ENCODE measurements at places on chromosomes 3 and 15. TPM values are rescaled to one million over a fixed set of nuclear protein-coding genes. Genes with fewer than 3 reads are reported as not detected.

TAMM41 gene
- total RNA-seq: 19.8 TPM

TLR9 gene
- total RNA-seq: not detected

FOXB1 gene
- not detected for total RNA-seq

SH2D7 gene
- total RNA-seq: not detected

PIGBOS1 gene
- total RNA-seq: 13.9 TPM

GRCh38 chr3:54928046-54928770, at the start of gene LRTM1:
Gene LRTM1, minus strand, starts transcription at chr3:54928059. Its CDS starts 148 bp downstream, at chr3:54927911.
- no peak for DNase-seq
- no peak within 1 kb of the TSS for H3K4me3 ChIP-seq
- no peaks in the 10 kb centered on the region for H3K27me3 ChIP-seq
- peaks cover 8% of the 10 kb centered on the region for H3K36me3 ChIP-seq
- H3K27ac ChIP-seq: no peak within 1 kb of the TSS
- H3K4me1 ChIP-seq: no peaks in the 10 kb centered on the region

- no peak overlapping the region for H3K4me3 ChIP-seq
- H3K36me3 ChIP-seq: no peaks in the 10 kb centered on the region
- no peak for DNase-seq
- H3K27me3 ChIP-seq: no peaks in the 10 kb centered on the region
- H3K4me1 ChIP-seq: no peaks in the 10 kb centered on the region
These were observed 8.4 kb upstream of the LRRC3B start for GRCh38 chr3:26614006-26614685.

GRCh38 chr3:177491296-177492032, 294.2 kb upstream of the TBL1XR1 start:
- DNase-seq: no peak
- no peaks in the 10 kb centered on the region for H3K27me3 ChIP-seq
- no peaks in the 10 kb centered on the region for H3K36me3 ChIP-seq
- peak overlapping the region; percentile 2 for H3K27ac ChIP-seq

DNA sequence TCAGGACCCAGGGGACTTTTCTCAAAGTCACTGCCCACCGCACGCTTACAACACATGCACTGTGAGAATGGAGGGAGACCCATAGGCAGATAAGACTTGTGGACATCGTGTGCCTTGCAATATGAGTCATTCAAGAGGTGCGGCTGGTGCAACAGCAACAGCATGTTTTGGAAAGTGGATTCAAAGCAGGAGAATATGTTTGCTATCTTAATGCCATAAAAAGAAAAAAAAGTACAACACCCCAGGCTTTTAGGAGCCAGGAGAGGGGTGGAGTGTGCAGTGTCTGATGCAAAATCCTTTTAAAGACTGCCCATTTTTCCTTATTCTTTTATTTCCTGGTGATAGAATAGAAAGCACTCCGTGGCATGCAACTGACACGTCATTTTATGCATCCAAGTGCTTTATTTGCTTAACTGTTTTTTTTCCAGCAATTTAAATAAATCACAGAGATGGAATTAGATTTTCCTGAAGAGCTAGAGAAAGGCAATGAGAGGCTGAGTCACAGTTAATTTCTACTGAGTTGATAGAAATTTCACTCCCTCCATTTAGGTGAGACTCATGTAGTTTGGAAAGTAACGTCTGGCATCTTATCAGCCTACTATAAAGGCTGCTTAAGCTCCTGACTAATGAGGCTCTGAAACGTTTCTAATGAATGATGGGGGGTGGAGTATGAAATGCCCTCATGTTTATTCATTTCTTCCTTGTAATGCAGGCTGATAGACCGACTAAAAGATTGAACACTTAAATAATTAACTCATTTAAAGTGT, 96.4 kb downstream of the NSUN3 start:
- no peaks in the 10 kb centered on the region for H3K27me3 ChIP-seq
- peak; percentile 85 for DNase-seq
- peak overlapping the region; percentile 87 for H3K27ac ChIP-seq
- H3K4me1 ChIP-seq: peaks cover 27% of the 10 kb centered on the region

- peaks cover 95% of the 10 kb centered on the region for H3K36me3 ChIP-seq
- H3K27me3 ChIP-seq: no peaks in the 10 kb centered on the region
- H3K27ac ChIP-seq: no peak overlapping the region
- no peaks in the 10 kb centered on the region for H3K4me1 ChIP-seq
- H3K4me3 ChIP-seq: no peak overlapping the region
These were observed 100.7 kb downstream of the SNRPN start for GRCh38 chr15:25055356-25056068.

DNA sequence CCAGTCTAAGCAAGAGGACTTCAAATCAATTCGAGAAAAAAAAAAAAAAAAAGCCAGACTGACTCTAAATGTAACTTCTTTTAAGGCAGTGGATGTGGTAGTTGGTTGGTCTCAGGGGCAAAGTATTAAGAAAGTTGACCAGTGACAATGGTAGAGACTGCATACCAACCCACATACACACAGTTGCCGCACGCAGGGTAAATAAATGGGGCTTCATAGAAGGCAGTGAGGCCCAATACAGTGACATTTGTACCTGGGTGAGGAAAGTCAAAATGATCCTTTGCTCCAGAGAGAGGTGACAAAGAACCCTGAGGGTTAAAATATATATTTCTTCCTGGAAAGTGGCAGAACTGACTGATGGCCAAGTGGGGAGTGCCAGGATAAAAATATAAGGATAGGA, 100.8 kb upstream of the MEX3B start:
- H3K27ac ChIP-seq: peak overlapping the region; percentile 89
- peaks cover 16% of the 10 kb centered on the region for H3K4me1 ChIP-seq
- no peak overlapping the region for H3K4me3 ChIP-seq
- no peak for DNase-seq
- peaks cover 37% of the 10 kb centered on the region for H3K36me3 ChIP-seq

- H3K27ac ChIP-seq: no peak overlapping the region
- H3K36me3 ChIP-seq: peaks cover 62% of the 10 kb centered on the region
- no peak for DNase-seq
These were observed 62.8 kb upstream of the SEC22A start for GRCh38 chr3:123138839-123139444.

- no peak overlapping the region for H3K4me3 ChIP-seq
- H3K27me3 ChIP-seq: no peaks in the 10 kb centered on the region
- no peaks in the 10 kb centered on the region for H3K36me3 ChIP-seq
- no peaks in the 10 kb centered on the region for H3K4me1 ChIP-seq
These were observed 184.6 kb downstream of the XXYLT1 start for GRCh38 chr3:195086341-195086740.
